Stimulated activated naive CD8-positive, alpha-beta T cell treated with anti-CD3 and anti-CD28 coated beads, Interleukin-15, amount 100 ng/mL, for 72 hours (primary cell): ENCODE measurements at places on chromosomes 11 and 22.

- DNase-seq, result no peak
Measured at GRCh38 chr11:18171377-18172000, 1.1 kb upstream of the MRGPRX4 start.

DNA sequence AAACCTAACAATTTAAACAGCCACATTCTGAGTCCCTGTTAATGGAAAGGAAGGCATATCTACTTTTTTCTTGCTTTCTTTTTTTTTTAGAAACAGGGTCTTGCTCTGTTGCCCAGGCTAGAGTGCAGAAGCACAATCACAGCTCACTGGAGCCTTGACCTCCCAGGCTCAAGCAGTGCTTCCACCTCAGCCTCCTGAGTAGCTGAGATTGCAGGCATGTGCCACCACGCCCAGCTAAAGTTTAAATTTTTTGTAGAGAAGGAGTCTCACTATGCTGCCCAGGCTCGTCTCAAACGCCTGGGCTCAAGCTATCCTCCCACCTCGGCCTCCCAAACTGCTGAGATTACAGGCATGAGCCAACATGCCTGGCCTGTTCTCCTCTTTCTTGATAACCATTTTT is 25.4 kb downstream of the ARFGAP3 start:
- no peak for DNase-seq

- DNase-seq, result no peak
Measured at GRCh38 chr11:119758291-119758690, 29.3 kb upstream of the NECTIN1 start.

- no peak for DNase-seq
Measured at GRCh38 chr11:70532066-70532440, 133.7 kb downstream of the CTTN start.

DNA sequence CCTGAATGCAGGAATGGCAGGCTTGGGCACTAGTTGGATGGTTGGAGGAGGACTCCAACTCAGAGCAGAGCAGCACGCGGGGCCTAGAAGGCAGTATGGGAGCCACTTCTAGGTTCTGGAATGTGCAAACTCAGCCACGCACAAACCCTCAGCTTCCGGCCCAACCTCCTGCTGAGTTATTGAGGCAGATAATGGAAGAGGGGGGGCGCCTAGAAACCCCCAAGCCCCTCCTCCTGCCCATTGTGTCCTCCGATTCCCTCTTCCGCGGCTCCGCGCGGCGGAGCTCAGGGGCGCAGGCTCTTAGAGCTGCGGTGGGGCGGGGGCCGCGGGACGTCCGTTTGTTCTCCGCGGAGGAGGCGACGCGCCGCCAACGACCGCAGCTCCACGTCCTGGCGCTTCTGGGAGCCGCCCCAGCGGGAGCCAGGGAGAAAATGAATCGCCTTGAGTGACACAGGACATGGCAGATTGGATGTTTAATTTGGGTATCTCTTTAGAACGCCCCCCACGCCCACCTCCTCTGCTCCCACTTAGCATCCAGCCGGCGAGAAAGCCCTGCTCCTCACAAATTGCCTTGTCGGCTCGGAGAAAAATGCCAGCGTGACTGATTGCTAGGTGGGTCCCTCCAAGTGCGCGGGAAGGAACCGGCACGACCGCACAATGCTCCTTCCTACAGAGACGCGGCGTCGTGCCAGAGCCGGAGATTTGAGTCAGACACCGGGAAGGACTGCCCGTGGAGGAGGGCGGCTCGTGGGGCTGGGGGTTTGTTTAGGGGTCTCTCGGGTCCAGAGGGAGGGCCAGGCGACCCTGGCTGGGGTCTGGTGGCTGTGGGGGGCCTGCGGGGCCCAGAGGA is 144.6 kb downstream of the NECTIN1 start:
- DNase-seq, result no peak

DNA sequence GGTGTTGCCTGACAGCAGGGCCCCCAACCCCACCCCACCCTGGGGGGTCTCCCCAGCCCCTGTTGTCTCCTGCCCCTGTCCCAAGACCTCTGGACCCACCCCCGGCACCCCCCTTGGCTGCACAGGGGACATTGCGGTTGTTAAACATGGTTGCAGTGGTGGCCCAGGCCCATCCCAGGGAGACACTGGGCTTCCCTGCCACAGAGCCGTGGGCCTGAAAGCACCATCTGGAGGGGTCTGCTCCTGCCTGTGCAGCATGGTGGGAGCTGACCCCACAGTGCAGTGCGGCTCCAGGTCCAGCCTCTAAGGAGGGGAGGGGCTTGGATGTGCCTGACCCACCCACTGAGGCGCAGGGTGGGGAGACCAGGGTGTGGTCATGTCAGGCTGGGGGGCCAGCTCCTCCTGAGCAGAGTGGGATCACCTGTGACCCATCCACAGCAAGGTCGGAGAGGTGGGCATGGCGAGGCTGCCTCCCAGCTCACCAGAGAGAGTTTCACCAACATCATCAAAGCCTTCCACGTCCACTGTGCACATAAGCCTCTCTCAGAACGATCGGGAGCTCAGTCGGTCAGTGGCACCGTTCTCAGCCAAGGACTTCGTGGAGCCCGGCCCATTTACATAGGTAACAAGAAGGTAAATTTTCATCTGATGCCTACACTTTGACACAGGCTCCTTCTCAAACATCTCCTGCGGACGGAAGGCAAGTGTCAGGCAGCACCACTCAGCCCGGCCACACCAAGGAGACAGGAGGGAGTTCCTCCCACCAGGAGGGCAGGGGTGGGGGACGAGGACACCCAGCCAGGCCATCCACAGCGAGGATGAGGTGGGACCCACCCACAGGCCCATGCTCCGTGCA is 201.1 kb downstream of the BRD1 start:
- DNase-seq, result no peak

DNA sequence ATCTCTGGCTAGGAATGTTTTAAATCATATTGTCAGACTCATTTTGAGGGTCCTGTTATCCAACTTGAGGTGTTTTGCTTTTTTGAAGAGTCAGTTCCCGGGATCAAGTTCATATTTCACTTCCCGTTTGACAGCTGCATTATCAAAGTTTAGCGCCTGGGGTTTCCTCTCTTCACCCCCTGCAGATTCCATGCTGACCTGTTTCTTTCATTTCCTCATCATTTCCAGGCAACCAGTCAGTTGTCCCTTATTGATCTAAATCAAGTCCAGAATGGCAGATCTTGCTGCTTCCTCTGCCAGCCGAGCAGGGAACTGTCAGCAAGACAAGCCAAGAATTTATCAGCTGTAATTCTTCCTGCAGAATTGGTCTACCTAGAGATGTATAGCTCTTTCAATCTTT is 197.6 kb upstream of the SYN3 start:
- no peak for DNase-seq

- DNase-seq, result no peak
Measured at GRCh38 chr11:111330234-111330893, 32.0 kb downstream of the POU2AF3 start.

DNA sequence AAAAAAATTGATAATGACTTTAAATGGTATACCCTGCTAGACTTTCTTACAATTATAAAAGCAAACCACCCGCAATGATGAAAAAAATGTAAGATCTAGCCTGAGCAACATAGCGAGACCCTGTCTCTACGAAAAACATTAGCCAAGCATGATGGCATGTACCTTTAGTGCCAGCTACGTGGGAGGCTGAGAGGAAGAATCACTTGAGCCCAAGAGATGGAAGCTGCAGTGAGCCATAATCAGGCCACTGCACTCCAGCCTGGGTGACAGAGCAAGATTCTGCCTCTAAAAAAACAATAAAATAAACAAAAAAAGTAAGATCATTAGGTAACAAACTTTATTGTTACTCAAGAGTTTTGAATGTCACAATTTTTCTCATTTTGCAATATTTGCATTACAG is 39.2 kb downstream of the KMT5B start:
- DNase-seq, result no peak

GRCh38 chr11:101321222-101321621 is 191.6 kb upstream of the PGR start:
- DNase-seq, result no peak

GRCh38 chr22:50705851-50706351 is 32.1 kb upstream of the ACR start:
- no peak for DNase-seq

- no peak for DNase-seq
Measured at GRCh38 chr22:29396126-29396525, 7.8 kb upstream of the AP1B1 start.

DNA sequence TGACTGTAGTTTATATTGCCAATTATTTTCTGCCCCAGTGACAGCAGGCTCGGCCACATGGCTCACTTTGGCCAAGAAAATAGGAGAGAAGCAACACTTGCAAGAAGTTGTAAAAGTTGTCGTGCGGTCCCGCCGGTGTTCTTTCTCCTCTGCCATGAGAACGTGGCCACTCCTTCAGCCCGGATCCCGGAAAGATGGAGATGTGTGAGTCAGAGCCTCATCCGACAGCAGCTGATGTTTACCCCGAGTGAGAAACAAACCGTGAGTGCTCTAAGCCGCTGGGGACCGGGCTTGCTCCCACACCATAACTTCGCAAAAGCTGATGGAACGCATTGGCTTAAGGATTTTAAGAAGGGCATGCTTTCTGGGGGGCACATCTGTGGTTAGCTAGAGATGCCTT is 157.0 kb downstream of the CACNA1I start:
- DNase-seq, result no peak

DNA sequence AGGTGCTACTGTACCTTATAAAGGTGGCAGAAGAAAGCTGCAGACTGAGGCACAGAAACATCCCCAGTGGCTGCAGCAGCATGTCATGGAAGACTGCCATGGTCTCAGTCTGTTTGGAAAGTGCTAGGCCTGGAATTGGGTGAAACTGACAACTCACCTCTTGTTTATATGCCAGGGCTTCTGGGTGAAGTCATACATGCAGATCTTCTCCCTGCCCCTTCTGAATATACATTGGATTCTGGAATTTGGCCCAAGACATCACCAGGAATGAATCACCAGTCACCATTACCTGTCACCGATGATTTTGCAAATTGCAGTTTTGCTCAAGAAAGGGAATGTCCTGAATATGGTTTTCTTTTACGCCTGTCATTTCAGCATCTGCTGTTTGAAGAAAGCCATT is at the start of gene PLET1:
PLET1 (minus strand) TSS at position 371 of the 400 bp plus-strand sequence; CDS start at position 100, 271 bp downstream.
- DNase-seq, result no peak

DNA sequence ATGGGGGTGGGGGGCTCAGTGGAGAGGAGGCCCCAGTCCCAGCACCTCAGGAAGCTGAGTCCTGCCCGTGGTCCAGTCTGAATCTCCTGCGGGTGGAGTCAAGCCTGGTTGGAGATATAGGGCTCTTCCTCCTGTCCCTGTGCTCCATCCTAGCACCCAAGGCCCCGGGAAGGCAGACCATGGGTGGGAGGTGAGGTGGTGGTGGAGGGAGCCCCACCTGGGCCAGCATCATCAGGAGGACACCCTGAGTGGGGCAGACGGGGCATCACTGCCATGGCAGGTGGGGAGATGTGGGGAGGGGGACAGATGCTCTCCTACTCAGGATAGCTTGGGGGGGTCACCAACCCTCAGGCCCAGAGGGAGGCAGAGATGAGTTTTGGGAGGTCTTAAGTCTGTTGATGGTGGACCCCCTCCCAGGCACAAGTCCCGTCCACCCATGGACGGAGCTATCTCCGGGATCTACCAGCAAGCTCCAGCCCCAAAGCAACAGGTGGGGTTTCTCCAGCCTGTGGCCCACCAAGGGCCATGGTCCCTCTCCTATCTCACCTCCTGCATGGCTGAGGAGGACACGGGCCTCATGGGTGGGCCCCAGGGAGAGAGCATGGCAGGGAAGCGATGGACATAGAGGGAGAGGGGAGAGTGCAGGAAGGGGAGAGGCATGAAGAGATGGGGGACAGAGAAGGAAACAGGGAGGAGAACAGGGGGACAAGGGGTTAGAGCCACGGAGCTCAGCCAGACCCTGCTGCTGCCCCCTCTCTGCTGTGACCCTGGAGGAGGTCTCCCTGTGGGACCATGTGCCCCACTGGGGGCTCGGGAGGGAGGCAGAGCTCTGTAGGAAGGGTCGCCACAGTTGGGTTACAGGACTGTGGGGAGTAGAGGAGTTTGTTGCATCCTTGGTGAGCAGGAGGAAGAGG is 1.3 kb downstream of the MRGPRE start:
- no peak for DNase-seq

- no peak for DNase-seq
Measured at GRCh38 chr11:96704847-96705246, 315.0 kb downstream of the JRKL start.

- no peak for DNase-seq
Measured at GRCh38 chr11:132960273-132961078, 571.8 kb downstream of the OPCML start.

- DNase-seq, result no peak
Measured at GRCh38 chr11:76501526-76502202, 56.8 kb downstream of the EMSY start.

- DNase-seq, result no peak
Measured at GRCh38 chr11:69852056-69852455, 32.8 kb upstream of the FGF3 start.

DNA sequence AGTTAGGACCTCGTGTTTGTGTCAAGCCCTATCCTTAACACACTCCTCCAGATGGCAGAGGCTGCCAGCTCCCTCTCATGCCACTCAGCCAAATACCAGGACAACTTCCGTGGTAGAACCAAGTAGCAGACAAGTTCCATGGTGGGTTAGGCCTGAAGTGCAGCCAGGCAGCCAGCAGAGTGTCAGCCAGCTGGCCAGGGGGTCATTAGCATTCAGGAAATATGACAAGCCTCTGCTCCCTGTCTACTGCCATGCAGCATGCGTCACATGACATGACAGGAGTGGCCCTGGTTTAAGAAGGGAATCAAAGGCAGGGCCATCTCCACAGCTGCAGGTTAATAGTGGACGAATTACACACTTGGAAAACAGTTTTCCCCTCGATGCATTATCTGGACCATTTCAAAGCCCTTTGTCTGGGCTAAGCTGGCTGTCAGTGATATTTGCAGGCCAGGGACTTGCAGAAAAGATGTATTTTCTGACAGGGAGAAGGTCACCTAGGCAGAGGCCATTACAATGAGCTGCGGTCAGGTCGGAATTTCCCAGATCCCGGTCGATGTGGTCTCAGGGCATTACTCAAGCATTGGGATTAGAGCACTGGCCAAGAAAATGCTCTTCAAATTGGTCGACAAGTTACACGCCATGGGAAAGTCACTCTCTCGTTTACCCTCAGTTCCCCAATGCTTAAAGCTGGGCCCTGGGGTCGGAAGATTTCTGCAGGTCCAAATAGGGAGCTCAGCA is 461.7 kb upstream of the CADM1 start:
- no peak for DNase-seq

- DNase-seq, result no peak
Measured at GRCh38 chr11:105935791-105936190, 86.2 kb downstream of the MSANTD4 start.

DNA sequence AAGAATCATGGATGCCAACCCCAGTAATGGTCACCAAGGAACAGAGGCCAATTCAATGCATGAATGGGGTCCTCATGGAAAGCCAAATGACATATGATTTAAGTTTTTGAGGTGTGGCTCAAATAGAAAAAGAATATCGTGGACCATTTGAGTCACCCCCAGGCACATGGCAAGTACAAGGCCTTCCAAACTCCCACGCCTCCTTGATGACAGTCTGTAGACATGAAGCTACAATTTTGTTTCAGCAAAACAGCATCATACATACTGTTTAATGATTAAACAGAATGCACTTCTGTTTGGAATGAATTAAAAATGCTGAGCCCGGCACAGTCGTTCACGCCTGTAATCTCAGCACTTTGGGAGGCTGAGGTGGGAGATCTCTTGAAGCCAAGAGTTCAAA is 7.4 kb downstream of the FADD start:
- no peak for DNase-seq

- DNase-seq, result no peak
Measured at GRCh38 chr11:69310934-69311766, 17.2 kb downstream of the MYEOV start.

- no peak for DNase-seq
Measured at GRCh38 chr11:121889931-121890330, 226.1 kb downstream of the BLID start.
